Activated naive CD4-positive, alpha-beta T cell treated with anti-CD3 and anti-CD28 coated beads, Interleukin-2, amount 10 ng/mL, durations not matched to agents 5 hours and 36 hours (primary cell): ENCODE measurements at places on chromosomes 3 and 15. TPM values are rescaled to one million over a fixed set of nuclear protein-coding genes. Genes with fewer than 3 reads are reported as not detected.

GOLGA8G gene
- not detected for total RNA-seq

C3orf49 gene
- not detected for total RNA-seq

ADAMTS17 gene
- 11.4 TPM for total RNA-seq

SPINK8 gene
- not detected for total RNA-seq

P3H2 gene
- not detected for total RNA-seq

ADPRH gene
- 1.2 TPM for total RNA-seq

OTOL1 gene
- not detected for total RNA-seq

RASGRP1 gene
- 157 TPM for total RNA-seq

RASSF1 gene
- total RNA-seq: 96.2 TPM

PARP9 gene
- total RNA-seq: 92.5 TPM

GHSR gene
- total RNA-seq: not detected

CCR2 gene
- total RNA-seq: 57.8 TPM

TTLL13 gene
- 0.20 TPM for total RNA-seq

FSIP1 gene
- 0.36 TPM for total RNA-seq

POPDC2 gene
- 3.7 TPM for total RNA-seq

MAGI1 gene
- total RNA-seq: 0.05 TPM

TPRG1 gene
- total RNA-seq: 0.20 TPM

CDC25A gene
- total RNA-seq: 16.3 TPM

IQCH gene
- total RNA-seq: 0.34 TPM

P2RY1 gene
- 0.05 TPM for total RNA-seq

SNTN gene
- total RNA-seq: not detected

CFAP161 gene
- total RNA-seq: not detected

CMTM8 gene
- 7.5 TPM for total RNA-seq

CYP8B1 gene
- total RNA-seq: not detected

TRIM42 gene
- total RNA-seq: not detected

SLC22A14 gene
- not detected for total RNA-seq

TMC3 gene
- total RNA-seq: not detected

HHLA2 gene
- 18.0 TPM for total RNA-seq

SERINC4 gene
- total RNA-seq: 0.24 TPM

EXOG gene
- total RNA-seq: 20.1 TPM
